ENCODE measurements at places on chromosomes 7 and 10. TPM values are rescaled to one million over a fixed set of nuclear protein-coding genes. Genes with fewer than 3 reads are reported as not detected.
A peak's percentile ranks its signal among the peaks of the same experiment; 100 is the strongest.

The CHAT gene
- not detected for total RNA-seq

The TDRD1 gene
- total RNA-seq = 0.25 TPM

The EXOC4 gene
- total RNA-seq = 75.1 TPM

The FOXI2 gene
- not detected for total RNA-seq

The PCLO gene
- 8.3 TPM for total RNA-seq

The PRKG1 gene
- 50.8 TPM for total RNA-seq

The ZDHHC6 gene
- 32.5 TPM for total RNA-seq

The ADIRF gene
- total RNA-seq = 171 TPM

DNA sequence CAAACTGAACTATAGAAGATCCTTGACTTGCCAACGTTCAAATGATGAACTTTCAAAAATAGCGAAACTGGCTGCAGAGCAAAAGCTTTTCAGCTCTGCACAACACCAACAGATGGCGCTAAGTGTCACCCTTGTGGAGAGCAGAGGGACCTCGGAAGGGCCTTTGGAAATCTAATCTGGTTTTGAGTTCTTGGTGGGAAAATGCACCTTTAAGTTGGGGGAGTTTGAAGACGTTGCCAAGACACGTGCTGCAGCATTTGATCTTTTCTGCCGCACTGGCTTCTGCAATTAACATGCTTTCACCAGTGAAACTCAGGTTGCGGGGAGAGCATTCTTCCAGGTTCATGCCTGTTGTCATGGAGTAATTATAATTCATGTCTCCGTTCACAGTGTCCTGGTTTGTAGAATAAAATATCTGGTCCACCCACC lies 26.3 kb upstream of the WDR11 start:
- H3K4me1 ChIP-seq = no peaks in the 10 kb centered on the region
- H3K27me3 ChIP-seq = no peaks in the 10 kb centered on the region
- no peak overlapping the region for H3K4me3 ChIP-seq
- H3K27ac ChIP-seq = no peak overlapping the region
- DNase-seq = peak; percentile 15

- H3K4me3 ChIP-seq = no peak overlapping the region
- H3K27ac ChIP-seq = no peak overlapping the region
- no peaks in the 10 kb centered on the region for H3K4me1 ChIP-seq
- DNase-seq = peak; percentile 93
- H3K27me3 ChIP-seq = no peaks in the 10 kb centered on the region
These were observed 10.4 kb downstream of the GRM3 start for GRCh38 chr7:86653919-86654659.

DNA sequence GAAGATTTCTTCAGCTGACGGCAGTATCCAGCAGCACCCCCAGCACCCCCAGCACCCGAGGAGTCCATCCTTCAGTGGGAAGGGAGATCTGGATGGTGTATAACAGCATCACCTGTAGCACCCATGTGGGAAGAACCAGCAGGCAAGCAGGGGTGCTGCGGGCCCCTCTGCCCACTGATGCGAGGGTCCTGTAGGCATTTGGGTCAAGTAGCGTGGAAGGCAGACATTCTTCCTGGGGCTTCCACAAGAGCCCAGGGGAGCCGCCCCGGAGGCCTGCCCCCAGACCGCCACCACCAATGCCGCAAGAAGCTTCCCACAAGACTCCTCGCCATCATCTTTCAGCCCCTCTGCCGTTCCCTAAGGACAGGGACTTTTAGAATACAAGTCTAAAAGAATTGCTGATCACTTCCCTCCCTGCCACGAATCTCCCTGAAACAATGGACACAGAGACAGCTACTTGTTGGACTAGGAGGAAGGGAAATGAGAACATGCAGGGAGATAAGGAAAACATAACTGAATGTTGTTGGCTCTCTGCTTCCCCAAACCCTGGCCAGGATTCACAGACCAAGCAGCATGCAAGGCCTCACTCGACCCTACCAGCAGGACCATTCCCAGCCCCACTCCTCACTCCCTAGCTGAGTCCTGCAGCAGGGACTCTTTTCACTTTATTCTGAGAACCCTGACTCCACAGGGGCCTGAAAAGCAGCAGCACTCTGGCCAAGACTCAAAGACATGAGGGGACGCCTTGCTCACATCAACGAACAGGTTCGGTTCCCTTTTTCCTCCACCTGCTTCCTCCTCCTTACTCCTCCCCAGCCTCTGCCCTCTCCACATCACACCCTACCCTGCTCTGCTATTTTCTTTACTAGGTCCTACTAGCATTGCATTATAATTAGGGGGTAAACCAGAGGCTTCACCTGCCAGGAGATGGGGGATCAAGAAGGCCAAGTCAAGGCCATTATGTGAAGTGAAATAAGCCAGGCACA lies 164.5 kb downstream of the HERPUD2 start:
- H3K4me3 ChIP-seq = no peak overlapping the region
- H3K36me3 ChIP-seq = no peaks in the 10 kb centered on the region
- no peaks in the 10 kb centered on the region for H3K27me3 ChIP-seq
- DNase-seq = no peak
- H3K4me1 ChIP-seq = no peaks in the 10 kb centered on the region
- H3K27ac ChIP-seq = no peak overlapping the region

GRCh38 chr10:1788401-1788800 lies 51.1 kb upstream of the ADARB2 start:
- no peaks in the 10 kb centered on the region for H3K4me1 ChIP-seq
- no peak overlapping the region for H3K27ac ChIP-seq

- no peak overlapping the region for H3K27ac ChIP-seq
- H3K27me3 ChIP-seq = no peaks in the 10 kb centered on the region
- H3K36me3 ChIP-seq = no peaks in the 10 kb centered on the region
- peak; percentile 87 for DNase-seq
These were observed 329.4 kb downstream of the TFEC start for GRCh38 chr7:115701141-115701540.

- no peaks in the 10 kb centered on the region for H3K36me3 ChIP-seq
- H3K27me3 ChIP-seq = no peaks in the 10 kb centered on the region
- H3K4me1 ChIP-seq = peaks cover 14% of the 10 kb centered on the region
- no peak overlapping the region for H3K27ac ChIP-seq
These were observed 169.8 kb upstream of the MEOX2 start for GRCh38 chr7:15856311-15856710.

GRCh38 chr7:27168265-27168947 lies 3.1 kb upstream of the HOXA9 start:
- DNase-seq = no peak
- peaks cover 18% of the 10 kb centered on the region for H3K4me1 ChIP-seq

DNA sequence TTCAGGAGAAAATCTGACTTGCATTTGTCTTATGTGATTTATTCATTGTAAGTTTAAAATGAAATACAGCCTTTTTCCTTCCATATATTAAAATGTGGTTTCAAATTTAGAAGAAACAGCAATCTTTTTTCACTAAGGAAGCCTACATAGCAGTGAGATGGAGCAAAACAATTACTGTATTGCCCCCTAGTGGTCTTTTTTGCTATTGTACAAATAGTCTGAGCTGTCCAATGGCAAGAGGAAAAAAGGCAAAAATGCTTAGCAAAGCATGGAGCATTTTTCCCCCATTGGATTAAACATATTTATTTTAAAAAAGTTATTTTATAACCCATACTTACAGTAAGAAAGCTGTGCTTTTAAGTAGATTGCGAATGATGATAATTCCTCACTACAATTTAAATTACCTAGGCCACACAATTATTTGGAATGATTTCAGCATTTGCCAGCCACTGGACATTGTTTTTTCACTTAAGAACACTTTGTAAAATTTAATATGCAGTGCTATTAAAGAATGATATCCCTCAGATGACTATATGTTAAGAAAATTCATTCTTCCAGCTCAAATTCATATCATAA lies 119.5 kb downstream of the CPED1 start:
- H3K4me3 ChIP-seq = no peak overlapping the region
- DNase-seq = peak; percentile 85
- H3K36me3 ChIP-seq = peaks cover 2% of the 10 kb centered on the region
- no peak overlapping the region for H3K27ac ChIP-seq
- H3K27me3 ChIP-seq = no peaks in the 10 kb centered on the region

DNA sequence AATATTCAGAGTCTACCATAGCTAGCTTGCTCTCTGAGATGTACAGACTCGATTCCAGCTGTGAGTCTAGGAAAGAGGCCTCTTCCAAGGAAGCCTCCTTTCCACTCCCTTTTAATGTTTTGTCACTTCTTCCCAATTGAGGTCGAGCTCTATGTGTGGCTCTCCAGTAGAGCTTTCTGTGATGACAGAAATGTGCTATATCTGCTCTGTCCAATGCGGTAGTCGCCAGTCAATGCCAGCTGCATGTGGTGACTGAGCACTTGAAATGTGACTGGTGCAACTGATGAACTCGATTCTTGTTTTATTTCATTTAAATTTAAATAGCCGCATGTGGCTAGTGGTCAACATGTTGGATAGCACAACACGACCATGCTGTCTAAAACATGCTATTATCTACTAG lies 387.0 kb upstream of the NRP1 start:
- DNase-seq = no peak
- no peak overlapping the region for H3K27ac ChIP-seq
- H3K4me3 ChIP-seq = no peak overlapping the region
- H3K4me1 ChIP-seq = no peaks in the 10 kb centered on the region

DNA sequence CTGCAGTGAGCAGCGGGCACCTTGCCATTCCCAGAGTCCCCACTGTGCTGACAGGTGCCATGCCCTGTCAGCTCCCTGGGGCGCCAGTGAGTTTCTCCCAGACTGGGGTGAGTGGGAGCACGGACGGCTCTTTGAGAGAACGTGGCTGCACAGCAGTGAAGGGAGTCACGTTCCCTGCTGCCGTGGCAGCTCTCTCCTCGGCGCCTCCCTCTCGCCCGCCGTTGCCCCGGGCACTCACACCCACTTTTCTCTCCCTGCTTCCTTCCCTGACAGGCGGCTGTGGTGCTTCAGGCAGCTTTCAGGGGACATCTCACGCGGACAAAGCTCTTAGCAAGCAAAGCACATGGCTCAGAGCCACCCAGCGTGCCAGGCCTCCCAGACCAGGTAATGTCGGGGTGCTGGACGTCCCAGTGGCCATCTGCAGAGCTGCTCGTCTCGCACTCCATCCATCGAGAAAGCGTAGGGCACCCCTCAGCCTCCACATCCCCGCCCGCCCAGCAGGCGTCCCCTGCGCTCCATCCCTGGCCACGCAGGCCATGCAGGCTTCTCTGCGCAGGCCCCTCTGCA lies 27.1 kb upstream of the TTYH3 start:
- peaks cover 24% of the 10 kb centered on the region for H3K4me1 ChIP-seq
- no peak overlapping the region for H3K27ac ChIP-seq
- H3K36me3 ChIP-seq = no peaks in the 10 kb centered on the region
- no peaks in the 10 kb centered on the region for H3K27me3 ChIP-seq

DNA sequence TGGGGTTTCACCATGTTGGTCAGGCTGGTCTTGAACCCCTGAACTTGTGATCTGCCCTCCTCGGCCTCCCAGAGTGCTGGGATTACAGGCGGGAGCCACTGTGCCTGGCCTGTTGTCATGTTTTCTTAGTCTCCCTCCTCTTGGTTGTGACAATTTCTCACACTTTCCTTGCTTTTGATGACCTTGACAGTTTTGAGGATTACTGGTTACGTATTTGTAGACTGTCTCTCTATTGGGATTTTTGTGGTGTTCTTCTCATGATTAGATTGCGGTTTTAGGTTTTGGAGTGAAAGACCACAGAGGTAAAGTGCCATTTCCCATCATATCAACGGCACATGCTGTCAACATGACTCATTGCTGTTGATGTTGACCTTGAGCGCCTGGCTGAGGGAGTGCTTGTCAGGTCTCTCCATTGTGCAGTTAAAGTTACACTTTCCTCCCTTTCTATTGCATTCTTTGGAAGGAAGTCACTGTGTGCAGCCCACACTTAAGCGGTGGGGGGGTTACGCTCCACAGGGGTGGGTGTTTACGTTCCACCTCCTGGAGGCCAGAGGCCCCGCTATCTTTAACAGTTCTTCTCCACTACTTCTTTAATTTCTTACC lies 10.8 kb downstream of the NEURL1 start:
- H3K4me1 ChIP-seq = no peaks in the 10 kb centered on the region
- H3K4me3 ChIP-seq = no peak overlapping the region
- H3K36me3 ChIP-seq = no peaks in the 10 kb centered on the region
- no peaks in the 10 kb centered on the region for H3K27me3 ChIP-seq
- DNase-seq = no peak

DNA sequence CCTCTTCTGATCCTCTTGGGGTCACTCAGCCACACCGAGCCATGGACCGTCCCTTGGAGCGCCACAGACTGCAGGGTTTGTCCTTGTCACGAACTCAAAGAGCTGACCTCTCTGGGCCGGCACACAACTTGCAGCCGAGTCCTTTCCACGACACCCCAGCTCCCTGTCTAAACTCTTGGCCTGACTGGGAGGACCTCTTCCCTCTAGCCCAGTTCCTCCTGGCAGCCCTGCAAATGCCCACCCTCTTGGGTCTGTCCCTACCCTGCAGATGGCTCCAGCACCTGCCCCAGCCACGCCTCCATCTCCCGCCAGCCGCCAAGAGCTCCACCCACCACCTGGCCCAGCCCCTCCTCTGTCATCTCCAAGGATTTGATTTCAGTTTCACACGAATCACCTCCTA lies 339.2 kb downstream of the DNAJB6 start:
- H3K4me3 ChIP-seq = no peak overlapping the region
- no peaks in the 10 kb centered on the region for H3K4me1 ChIP-seq
- DNase-seq = no peak
- H3K27me3 ChIP-seq = peaks cover 29% of the 10 kb centered on the region
- H3K36me3 ChIP-seq = no peaks in the 10 kb centered on the region
- H3K27ac ChIP-seq = no peak overlapping the region

DNA sequence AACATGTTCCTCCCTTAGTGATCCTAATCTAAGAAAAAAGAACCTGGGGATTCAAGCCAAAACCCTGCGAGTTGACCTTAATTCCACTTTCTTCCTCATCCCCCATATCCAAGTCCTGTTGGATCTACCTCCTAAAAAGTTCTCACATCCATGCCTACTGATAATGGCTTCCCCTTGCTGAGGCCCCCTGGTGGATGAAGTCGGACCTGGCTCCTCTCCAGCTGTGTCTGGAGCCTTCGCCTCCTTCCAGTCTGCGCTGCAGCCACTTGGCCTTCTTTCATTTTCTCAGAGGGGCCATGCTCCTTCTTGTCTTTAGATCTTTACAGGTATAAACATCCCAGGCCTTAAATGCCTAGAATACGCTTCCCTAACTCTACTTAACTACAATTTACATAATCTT lies 8.1 kb downstream of the PDE1C start:
- no peak overlapping the region for H3K27ac ChIP-seq
- H3K36me3 ChIP-seq = no peaks in the 10 kb centered on the region
- H3K27me3 ChIP-seq = peaks cover 5% of the 10 kb centered on the region
- H3K4me1 ChIP-seq = peaks cover 3% of the 10 kb centered on the region
- DNase-seq = peak; percentile 17
- H3K4me3 ChIP-seq = no peak overlapping the region

GRCh38 chr10:17744341-17744861 lies 7.6 kb upstream of the TMEM236 start:
- no peak for DNase-seq
- H3K4me1 ChIP-seq = no peaks in the 10 kb centered on the region
- no peaks in the 10 kb centered on the region for H3K27me3 ChIP-seq
- H3K36me3 ChIP-seq = no peaks in the 10 kb centered on the region
- no peak overlapping the region for H3K4me3 ChIP-seq

- no peak overlapping the region for H3K4me3 ChIP-seq
- H3K27ac ChIP-seq = no peak overlapping the region
These were observed 288.9 kb downstream of the ADARB2 start for GRCh38 chr10:1448252-1448930.

DNA sequence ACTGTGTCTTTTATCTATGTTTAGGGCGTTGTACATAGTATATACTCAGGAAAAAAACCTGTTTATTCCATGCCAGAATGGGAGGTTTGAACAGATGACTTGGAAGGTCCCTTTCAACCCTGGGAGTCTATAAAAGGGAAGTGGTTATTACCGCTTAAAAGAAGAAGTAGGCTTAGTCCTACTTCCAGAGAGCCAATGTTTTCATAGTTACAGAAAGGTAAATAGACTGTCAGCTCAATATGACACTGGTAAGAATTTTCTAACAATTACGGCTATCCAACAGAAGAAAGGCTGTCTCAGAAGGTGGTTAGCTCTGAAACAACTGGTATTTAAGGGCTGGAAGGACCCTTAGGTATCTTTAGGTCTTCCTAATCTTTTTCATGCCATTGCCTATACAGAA lies 1.1 kb upstream of the TFAM start:
- no peaks in the 10 kb centered on the region for H3K4me1 ChIP-seq
- no peaks in the 10 kb centered on the region for H3K27me3 ChIP-seq
- DNase-seq = no peak

Data from lung (tissue), 17 donors.